DMS 273 treated with DMSO at 0.1 percent for 48 hours (cell line): ENCODE measurements at places on chromosomes 1 and 21.

- no peak for DNase-seq
Observed at GRCh38 chr1:8314346-8315280, 3.3 kb upstream of the SLC45A1 start.

GRCh38 chr1:109636201-109636952, 16.7 kb downstream of the AMPD2 start:
- no peak for DNase-seq

GRCh38 chr21:25970254-25970930, 200.2 kb downstream of the APP start:
- DNase-seq = no peak

- peak; percentile 33 for DNase-seq
Observed at GRCh38 chr1:17011439-17012307, at the start of gene ATP13A2. Gene ATP13A2 (minus strand): TSS chr1:17011928. CDS start chr1:17011738, 190 bp downstream.

DNA sequence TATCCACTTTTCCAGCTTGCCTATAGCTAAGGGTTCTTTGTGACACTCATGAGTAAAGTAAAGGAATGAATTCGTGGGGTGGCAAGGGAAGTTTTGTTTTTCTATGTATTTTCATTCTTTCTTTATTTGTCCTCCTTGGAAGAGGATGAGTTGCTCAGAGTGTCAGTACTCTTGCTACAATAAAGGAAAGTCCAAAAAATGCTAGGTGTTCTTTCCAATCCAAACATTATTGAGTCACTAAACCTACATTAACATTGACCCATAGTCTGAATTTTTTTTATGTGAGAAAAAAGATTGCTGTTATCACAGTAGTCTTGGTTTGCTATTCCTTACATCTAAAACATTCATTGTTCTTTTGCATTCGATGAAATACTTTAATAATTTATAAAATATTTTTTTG, 959.9 kb upstream of the ADGRL4 start:
- no peak for DNase-seq
